LoVo (cell line): ENCODE measurements at places on chromosomes 1 and 21.

GRCh38 chr1:183537405-183537804, 52.9 kb downstream of the NCF2 start:
- DNase-seq: no peak

- DNase-seq: no peak
These were observed 18.9 kb downstream of the DBT start for GRCh38 chr1:100230765-100231164.

DNA sequence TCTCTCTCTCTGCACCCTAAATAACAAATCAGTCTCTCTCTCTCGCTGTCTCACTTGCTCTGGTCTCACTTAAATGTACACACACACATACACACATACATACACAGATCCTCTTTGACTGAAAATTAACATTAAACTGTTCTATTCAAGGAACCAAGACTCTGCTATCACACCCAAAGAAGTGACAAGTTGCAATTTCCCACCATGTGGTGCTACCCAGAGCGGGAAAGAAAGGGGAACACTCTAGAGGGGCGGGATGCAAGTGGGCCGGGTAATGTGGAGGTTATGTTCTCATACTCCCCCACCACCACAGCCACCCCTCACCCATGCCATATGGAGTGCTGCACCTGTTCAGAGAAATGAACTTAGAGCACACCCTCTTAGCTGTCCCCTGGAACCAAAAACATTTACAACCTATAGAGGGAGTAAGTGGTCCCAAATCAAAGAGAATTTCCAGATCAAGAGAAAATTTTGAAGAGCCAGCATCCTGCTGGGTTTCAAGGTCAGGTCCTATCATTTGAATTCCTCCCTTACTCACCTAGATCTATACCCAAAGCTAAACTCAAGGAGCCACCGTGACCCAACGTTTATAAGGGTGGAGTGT, 319.4 kb downstream of the BRINP2 start:
- DNase-seq: no peak

DNA sequence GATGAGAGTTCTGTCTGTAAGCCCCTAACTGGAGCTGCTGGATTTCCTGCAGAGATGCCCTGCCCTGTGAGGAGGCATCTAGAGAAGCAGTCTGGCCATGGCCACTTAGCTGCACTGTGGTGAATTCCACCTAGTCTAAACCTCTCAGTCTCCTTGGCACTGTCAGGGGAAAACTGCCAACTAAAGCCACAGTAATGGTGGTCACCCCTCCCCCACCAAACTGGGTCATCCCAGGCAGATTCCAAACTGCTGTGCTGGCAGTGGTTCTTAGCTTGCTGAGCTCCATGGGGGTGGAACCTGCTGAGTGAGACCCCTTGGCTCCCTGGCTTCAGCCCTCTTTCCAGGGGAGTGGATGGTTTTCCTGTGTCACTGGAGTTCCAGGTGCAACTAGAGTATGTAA, 740.6 kb downstream of the RWDD3 start:
- no peak for DNase-seq

DNA sequence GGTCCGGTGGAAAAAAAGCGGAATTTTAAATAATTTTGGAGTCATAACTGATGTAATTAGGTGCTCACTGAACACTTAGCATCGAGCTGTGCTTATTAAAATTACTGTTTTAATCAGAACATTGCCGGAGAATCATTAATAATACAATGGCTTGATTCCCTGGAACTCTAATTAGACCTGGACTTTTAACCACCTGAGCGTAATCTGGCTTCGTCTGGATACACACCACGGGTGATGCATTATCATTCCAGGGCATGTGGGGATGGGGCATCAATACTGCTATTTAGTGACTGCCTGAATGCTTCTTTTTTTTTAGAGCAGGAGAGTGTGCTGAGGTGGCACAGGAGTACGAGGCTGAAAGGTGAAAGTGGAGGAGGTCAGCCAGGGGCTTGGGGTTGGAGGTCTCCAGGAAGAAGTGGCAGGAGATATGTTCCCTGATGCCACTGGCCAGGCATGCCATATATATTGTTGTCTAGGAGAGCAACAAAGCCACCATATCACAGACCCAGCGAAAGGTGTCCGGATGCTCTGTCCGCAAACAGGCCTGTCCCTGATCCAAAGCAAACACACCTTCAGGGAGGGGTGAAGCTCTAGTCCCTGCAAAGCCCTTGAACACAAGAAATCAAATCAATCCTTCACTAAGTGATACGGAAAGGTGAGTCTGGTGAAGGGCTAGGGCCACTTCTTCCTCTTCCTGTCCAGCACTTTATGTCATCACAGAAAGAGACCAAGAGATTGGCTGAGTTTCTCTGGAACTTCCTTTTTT, 125.2 kb downstream of the PLXNA2 start:
- no peak for DNase-seq

DNA sequence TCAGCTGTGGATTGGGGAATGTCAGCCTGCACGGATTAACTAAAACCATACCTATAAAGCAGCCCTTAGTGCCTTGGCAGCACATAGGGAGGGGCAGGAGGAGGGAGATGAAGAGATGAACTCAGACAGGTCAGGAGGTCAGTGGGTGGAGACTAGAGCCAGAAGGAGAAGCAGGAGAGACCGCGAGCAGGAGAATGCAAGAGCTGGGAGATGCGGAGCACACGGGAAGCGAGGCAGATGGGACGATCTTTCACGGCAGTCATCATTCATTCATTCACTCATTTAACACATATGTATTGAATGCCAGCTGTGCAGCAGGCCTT, 41.9 kb downstream of the NEK2 start:
- DNase-seq: no peak

- DNase-seq: no peak
These were observed 181.9 kb downstream of the CYYR1 start for GRCh38 chr21:26391166-26391565.

GRCh38 chr1:161071886-161072371, 2.2 kb upstream of the ARHGAP30 start:
- peak; percentile 25 for DNase-seq

- DNase-seq: no peak
These were observed 254.8 kb upstream of the VAMP3 start for GRCh38 chr1:7516341-7516740.

DNA sequence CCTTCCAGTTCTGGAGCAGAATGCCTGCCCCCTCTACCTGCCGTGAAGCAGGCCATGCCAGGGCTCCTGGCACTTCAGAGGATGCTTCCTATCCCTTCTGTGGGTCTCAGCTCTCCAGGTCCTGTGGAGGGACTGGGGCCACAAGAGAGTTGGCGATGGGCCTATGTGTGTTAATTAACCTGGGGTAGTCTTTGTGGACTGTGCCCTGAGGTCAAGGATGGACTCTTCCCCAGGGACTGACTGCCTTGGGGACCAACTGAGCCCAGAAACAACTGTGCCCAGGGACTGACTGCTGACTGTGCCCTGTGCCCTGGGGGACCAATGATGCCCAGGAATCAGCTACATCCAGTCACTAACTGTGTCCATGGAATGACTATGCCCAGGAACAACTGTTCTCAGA, 37.5 kb upstream of the POU3F1 start:
- DNase-seq: no peak

- DNase-seq: no peak
These were observed 48.7 kb downstream of the ELAVL4 start for GRCh38 chr1:50157306-50157941.

- DNase-seq: no peak
These were observed 353.7 kb upstream of the ESRRG start for GRCh38 chr1:217076902-217077301.

DNA sequence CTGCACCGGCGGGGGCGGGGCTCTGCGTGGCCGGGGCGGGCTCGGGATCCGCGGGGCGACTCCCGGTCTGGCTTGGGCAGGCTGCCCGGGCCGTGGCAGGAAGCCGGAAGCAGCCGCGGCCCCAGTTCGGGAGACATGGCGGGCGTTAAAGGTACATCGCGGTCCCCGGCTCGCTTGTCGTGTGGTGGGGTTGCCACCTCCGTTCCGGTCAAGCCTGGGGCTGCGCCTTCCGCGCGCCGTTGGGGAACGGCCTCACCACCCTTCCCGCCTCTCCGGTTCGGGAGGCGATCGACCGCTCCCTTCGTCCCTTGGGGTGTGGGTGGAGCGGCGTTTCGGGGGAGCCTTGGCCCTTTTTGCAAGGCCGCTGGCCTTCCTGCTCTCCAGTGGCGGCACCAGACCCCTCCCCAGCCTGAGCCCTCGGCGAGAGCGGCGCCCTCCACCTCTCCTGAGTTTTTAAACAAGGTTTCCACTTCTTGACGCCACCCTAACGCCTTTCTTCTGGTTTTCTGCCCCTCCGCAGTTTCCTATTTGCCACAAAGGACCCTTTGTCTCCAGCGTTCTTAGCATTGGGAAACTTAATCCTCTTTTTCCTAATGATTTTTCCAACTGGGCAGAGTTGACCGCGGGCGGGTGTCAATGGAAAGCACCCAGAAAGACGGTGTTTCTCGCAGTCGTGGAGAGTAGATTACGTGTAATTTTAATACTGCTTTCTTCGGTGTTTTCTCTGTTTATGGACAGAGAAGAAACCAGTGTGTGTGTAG, at the start of the genes LEPR and LEPROT:
LEPR (plus strand) TSS at position 79 of the 761 bp plus-strand sequence. CDS start 144,898 bp downstream, outside the sequence.
LEPROT (plus strand) TSS at position 79 of the 761 bp plus-strand sequence; CDS start at position 136, 57 bp downstream.
- DNase-seq: no peak

DNA sequence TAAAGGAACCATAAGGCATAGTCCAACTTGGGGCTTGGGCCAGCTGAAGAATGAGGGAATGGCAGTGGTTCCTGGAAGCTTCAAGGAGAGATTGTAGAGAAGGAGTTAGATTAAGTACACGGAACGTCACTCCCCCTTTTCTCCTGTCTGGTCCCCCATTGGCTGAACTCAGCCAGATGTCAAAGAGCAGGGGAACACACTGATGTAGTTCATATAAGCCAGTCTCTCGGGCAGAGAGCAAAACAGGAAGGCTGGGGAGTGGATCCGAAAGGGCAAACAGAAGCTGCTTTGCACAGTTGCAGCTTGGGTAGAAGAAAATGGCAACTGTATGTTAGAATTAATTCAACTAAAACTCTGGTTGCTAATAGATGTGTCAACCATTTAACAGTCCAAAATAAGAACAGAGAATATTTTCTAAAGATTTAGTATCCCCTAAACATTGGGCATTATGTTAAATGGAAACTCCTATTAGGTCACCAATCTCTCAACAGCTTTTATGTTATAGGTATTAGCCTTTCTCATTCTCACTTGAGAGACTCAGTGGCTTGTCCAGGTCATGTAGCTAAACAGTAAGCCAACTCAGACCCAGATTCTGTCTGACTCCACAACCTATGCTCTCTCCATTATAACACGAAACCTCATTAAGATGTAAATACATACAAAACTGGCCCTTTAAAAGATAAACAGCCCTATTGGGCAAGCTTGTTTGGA, 600.7 kb upstream of the USP24 start:
- no peak for DNase-seq

GRCh38 chr21:44790368-44790767, 11.3 kb downstream of the UBE2G2 start:
- DNase-seq: no peak

GRCh38 chr1:170866646-170867045, 68.7 kb upstream of the MROH9 start:
- no peak for DNase-seq

DNA sequence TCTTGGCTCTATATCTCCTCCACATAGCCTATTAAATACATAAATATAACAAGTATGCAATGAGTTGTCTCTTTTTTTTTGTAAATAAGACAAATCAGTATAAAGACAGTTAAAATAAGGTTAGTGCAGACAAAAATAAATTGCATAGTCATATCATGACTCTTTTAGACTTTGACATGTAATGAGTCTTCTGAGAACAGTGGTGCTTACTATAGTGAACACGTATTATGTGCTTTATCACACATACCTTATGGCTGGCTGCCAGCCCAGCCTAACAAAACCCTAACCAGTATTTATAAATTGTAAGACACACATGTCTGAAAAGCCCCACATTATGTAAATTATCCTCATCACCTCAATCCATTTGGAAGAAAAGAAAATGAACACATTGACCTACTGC, 29.1 kb upstream of the F13B start:
- DNase-seq: no peak

GRCh38 chr1:56855190-56855589, 593 bp downstream of the C8A start:
- no peak for DNase-seq

- DNase-seq: no peak
These were observed 47.3 kb downstream of the SELENOF start for GRCh38 chr1:86866665-86867064.

DNA sequence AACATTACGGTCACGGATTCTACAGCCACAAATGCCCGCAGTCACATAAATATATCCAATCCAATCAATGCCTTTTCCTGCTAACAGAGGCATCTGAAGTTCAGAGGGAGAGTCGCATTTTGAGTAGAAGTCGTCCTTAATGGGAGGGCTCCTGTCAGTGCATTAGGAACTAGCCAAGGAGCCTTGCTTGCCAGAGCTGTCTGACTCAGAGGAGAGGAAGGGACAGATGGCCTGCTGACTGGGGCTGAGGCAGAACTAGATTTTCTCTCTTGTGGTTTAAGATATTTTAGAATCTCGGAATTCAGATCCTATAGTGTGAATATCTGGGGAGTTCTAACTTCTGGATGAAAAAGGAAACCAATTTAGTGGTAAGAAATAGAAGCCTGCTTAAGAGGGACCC, 10.6 kb downstream of the XKR8 start:
- no peak for DNase-seq

- no peak for DNase-seq
These were observed 53.9 kb downstream of the FH start for GRCh38 chr1:241465673-241466072.

- no peak for DNase-seq
These were observed 6.2 kb upstream of the PRDM16 start for GRCh38 chr1:3062616-3063378.

DNA sequence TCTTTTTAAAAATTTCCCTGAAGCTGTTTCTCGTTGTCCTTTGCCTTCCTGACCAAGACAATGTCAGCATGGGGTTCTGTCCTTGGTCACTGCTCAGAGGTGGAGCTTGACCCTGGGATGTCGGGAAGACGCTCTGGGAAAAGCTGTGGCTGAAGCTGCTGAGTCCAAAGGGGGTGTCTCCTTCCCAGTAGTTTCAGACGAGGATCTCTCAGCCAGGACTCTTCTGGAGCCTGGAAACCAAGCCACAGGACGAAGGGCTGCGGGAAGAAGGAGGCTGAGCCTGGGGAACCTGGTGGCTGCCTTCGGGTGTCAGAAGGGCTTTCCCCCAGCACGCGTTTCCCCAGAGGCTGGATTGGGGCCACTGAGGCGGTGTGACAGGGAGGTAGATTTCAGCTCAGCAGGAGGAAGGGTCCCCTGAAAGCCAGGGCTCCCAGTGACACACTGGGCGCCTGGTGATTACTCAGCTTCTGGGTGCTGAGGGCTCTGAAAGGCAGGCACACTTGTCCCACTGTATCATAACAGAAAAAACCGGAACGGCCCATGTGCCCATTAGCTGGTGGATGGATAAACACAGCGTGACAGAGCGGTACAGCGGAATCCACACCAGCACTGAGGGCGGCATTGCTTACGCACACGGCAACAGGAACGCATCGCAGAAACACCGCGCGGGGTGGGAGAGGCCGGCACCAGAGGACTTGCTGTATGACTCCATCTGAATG, 5.0 kb upstream of the KRTAP12-1 start:
- DNase-seq: no peak

DNA sequence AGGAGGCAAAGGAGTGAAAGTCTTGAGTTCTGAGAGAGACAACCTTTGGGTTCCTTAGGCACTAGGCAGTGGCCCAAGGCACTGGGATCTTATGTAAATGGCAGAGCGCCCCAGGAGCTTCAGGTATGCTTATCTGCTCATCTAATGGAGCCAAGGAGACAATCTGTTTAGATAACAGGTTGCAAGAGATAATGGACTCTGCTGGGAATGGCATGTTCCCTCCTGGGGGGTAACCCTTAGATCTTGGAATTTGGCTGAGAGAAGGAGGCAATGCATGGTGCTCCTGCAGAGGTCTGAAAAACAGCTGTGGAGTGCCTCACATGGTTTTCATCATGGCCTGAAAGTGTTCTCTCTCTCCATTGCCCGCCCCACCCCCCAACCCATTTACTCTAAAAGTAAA, 44.1 kb upstream of the WLS start:
- no peak for DNase-seq

- DNase-seq: no peak
These were observed 51.8 kb upstream of the LRP8 start for GRCh38 chr1:53379662-53380002.
